ENCODE measurements at places on chromosomes 6 and 20.

GRCh38 chr20:48463096-48463720, 364.6 kb downstream of the PREX1 start:
- DNase-seq, result no peak

- no peak for DNase-seq
Measured at GRCh38 chr6:52994839-52995088, 320 bp downstream of the GSTA4 start.

GRCh38 chr6:108736832-108737231, 111.4 kb upstream of the ARMC2 start:
- DNase-seq, result no peak

GRCh38 chr6:69783108-69783507, 13.7 kb downstream of the LMBRD1 start:
- DNase-seq, result no peak

DNA sequence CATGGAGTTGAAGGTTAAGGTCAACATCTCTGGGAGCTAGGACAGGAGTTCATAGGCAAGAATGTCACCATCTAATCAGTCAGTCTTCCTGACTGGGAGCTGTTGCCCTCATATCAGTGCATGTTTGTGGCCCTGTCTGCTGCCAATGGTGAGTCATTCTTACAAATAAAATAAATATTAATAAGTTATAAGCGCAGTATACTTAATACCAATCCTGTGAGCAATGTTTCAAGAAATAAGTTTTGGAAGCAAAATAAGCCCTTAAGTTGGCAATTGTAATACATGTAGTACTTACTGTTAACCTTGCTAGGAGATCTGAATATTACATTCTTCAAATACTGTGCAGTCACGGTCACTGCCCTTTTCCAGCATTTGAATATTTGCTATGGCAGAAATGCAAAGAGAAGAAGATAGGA, 20.2 kb upstream of the MDGA1 start:
- no peak for DNase-seq

- no peak for DNase-seq
Measured at GRCh38 chr20:10784554-10785183, 110.9 kb upstream of the JAG1 start.

DNA sequence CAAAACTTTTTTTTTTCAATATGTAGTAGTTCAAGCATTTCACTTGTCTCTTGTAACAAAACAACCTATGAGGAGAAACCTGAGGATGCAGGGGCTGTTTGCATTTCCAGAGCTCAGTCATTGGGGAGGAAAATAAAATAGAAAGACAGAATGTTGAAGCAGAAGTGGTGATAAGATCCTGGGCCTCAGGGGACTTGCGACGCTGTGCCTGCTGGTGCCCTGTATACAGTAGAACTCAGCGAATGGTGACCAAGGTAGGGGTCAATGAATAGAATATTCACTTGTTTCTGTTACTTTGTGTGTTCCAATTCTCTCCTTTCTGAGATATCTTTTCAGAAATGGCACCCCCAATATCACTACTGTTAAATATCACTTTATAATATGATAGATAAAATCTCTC, 271.6 kb downstream of the FARS2 start:
- DNase-seq, result no peak

GRCh38 chr6:45555981-45556771, 178.4 kb upstream of the SUPT3H start:
- no peak for DNase-seq

DNA sequence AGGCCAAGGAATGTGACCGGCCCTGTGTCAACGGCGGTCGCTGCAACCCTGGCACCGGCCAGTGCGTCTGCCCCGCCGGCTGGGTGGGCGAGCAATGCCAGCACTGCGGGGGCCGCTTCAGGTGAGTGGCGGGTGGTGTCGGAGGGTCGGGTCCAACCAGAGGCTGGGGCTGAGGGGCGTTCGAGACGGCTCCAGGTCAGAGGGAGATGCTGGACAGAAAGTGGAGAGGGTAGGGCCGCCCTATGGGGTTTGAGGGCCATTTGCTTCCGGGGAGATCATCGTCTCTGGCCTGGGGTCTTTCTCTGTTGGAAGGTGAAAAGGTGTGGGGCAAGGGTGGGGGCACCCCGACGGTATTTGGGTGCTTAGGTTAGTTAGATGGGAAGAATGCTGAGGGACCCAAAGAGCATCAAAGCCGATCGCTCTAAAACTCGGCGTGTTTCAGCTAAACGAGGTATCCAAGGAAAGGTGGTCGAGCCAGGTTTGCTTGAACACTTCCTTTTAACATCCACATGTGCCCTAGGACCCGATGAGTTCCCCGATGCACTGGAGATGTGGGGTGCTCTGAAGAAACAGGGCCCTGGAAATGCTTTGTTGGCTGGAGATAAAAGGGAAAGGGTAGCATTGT, 691 bp downstream of the ATRN start:
- no peak for DNase-seq

DNA sequence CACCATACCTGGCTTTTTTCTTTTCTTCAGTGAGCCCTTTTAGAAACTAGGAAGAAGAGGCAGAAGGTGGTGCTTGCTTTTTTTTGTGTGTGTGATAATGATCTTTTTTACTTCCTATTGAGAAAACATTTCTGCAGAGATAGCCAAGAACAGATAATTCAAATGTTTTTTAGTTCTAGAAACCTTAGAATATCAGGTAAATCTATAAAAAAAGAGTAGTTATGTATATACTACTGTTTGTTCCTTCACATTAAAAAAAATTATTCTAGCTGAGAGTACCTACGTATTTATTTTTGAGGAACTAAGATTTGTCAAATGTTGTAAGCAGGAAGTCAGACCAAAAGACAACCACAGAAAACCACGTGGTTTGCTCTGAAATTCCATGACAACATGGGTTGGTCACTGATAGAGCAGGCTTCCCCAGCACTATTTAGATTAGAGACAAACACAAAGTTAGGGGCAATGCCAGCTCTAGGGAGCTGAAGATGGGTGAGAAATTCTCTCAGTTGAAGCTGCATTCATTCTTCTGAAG, 12.8 kb downstream of the STK4 start:
- peak; percentile 94 for DNase-seq

DNA sequence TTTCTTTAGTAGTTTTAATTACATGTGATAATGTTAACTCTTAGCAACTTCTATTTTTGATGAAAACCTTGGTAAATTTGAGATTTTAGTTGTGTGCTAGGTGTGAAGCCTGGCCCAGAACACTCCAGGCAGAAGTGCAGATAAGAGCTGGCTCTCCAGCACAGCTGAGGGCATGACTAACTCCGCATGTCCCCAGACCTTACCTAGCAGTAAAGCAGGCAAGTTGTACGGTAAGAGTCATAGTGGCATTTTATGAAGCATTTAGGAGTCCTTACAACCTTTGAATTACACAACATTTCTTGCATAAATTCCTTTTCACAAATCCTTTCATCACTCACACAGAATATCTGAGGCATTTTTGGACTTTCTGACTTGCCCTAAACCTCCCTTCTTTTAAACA, 67.2 kb downstream of the OPRM1 start:
- DNase-seq, result no peak

GRCh38 chr6:1591926-1592325, 17.8 kb upstream of the FOXC1 start:
- no peak for DNase-seq

GRCh38 chr6:37365791-37366190, 12.0 kb downstream of the RNF8 start:
- peak; percentile 32 for DNase-seq

DNA sequence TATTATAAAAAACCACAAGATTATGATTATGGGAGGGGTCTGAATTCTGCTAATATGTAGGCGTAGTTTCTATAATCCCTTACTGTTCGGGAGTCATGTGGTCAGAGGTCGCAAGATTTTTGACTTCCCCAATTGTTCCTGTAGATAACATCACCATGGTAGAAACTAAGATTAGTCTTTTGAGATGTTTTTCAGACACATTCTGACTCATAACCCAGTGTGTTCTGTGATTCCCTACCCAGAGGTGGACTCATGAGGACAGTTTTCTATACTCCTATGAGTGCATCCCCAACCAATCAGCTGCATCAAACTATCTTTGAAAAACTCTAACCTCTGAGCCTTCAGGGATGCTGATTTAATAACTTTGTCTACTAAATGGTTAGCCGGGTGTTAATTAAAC, 175.5 kb downstream of the RFPL4B start:
- no peak for DNase-seq

- no peak for DNase-seq
Measured at GRCh38 chr20:57592263-57593092, 27.7 kb downstream of the ZBP1 start.

GRCh38 chr6:157326979-157327378, 3.7 kb upstream of the TMEM242 start:
- DNase-seq, result no peak

GRCh38 chr20:59071216-59071615, 28.6 kb upstream of the PRELID3B start:
- DNase-seq, result peak; percentile 17

DNA sequence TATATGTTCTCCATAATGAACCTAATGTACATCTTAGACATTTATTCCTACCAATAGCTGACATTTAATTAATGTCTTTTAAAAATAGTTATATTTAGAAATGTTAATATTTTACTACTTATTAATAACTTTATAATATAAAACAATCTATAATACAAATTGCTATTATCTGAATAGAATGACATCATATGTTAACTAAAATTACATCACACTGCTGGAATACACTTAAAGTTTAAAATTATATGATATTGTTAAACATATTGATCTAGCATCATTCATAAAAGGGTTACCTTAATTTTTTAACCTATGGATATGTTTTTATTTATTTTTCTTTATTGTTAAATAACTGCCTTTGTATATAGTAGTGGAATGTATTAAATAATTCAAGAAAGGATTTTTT, 660.2 kb upstream of the ADGRB3 start:
- DNase-seq, result no peak

DNA sequence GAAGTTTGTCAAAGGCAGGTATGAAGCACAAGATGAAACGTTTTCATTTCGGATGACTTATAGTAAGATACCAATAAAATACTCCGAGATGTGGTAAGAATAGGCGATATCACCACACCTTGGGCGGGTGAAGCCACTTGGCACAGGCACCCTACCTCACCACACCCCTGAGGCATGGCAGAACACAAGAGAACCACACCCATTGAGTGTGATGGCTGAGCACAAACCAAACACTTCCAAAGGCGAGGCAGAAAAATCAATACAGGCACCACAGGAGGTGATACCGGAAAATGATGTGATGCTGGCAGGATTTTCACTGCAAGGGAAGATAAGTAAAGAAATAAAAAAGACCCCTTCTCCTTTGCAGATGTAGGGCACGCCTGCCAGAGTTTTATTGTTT, 332.9 kb upstream of the PRDM1 start:
- no peak for DNase-seq

DNA sequence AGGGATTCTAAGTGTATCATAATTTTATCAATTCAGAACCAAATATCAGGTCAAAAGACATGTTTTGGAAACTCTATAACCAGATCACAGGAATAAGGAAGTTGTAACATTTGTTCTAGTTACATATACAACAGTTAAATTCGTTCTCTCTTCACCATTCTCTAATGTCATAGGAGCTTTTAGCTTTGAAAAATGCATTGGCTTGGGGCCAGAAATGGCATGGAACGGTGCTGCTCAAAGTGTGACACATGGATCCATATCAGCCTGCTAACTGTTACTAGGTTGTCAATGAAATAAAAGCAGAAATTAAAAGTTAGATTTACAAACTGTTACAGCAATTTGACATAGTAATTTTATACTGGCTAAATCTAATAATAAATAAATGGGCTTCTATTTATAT, 120.3 kb downstream of the LCA5 start:
- DNase-seq, result no peak

GRCh38 chr20:37531856-37532255, 4.2 kb upstream of the BLCAP start:
- no peak for DNase-seq

- no peak for DNase-seq
Measured at GRCh38 chr6:11779329-11780096, 910 bp upstream of the ADTRP start.

GRCh38 chr6:149405823-149406765, 6.0 kb downstream of the SUMO4 start:
- DNase-seq, result no peak

DNA sequence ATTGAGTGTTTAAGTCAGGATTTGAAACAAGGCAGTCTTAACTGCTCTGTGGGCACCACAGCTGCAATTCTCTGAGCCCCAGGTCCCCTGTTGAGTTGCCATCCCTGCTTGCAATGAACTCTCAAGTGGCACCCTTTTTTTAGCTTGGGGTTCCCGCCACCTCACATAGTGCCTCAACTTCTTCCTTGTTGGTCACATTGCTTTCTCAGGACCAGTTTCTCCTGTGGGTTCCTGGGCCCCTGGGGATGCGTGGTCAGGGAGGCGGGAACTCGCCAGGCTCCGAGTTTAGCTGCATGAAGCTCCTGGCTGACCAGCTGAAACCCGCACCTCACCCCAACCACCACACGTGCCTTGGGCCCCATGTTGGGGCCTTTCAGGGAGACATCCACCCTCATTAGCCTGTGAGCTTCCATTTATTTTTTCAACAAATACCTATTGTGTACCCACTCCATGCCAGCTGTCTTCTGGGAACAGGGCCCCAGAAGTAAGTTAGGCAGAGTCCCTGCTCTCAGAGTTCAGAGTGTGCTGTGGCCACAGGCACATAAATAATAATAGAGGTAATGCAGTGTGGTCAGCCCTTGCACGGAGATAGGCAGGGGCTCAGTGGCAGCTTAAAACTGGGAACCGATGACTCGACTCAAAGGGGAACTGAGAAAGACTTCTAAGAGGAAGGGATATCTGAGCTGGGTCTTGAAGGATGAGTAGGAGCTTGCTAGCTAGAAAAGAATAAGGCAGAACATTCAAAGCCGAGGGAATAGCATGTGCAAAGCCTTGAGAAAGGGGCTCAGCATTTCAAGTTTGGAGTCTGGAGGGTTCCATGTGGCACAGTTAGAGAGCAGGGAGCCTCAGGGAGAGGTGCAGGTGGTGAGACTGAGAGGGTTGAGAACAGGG, 33.9 kb upstream of the FAM83D start:
- peak; percentile 71 for DNase-seq

GRCh38 chr6:16789329-16790038, 28.2 kb upstream of the ATXN1 start:
- DNase-seq, result no peak

GRCh38 chr6:158474961-158475343, 84.9 kb upstream of the TMEM181 start:
- DNase-seq, result no peak

- no peak for DNase-seq
Measured at GRCh38 chr6:7809346-7809745, 83.4 kb downstream of the BMP6 start.

DNA sequence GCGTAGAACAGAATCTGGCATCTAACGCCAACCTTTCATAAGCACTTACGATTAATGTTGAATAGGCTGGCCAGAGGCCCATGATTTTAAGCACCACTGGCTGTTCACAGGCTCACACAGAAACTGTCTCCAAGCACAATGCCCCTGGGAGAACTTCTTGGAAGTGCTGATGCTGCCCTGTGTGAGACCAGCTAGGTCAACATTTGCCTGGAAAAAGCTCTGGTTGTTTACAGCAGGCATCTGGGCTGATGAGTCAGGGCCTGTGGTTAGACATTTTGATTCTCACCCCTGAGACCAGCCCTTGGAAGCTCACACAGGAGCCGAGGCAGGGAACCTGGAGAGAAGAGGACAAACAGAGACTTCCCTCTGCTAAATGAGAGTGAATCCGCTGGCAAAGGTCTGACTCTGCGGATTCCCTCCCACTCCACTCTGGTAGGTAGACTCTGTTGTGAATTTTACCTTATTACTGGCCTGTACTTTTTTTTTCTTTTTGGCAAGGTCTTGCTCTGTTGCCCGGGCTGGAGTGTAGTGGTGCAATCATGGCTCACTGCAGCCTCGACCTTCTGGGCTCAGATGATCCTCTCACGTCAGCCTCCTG, 6.8 kb upstream of the SULF2 start:
- no peak for DNase-seq

GRCh38 chr20:45020236-45020886, 54.0 kb downstream of the STK4 start:
- DNase-seq, result no peak

GRCh38 chr6:135073217-135073616, 18.6 kb upstream of the HBS1L start:
- no peak for DNase-seq
